ENCODE measurements at places on chromosomes 11 and 22. TPM values are rescaled to one million over a fixed set of nuclear protein-coding genes. Genes with fewer than 3 reads are reported as not detected.

GRCh38 chr22:41910050-41911000, 4.5 kb downstream of the SHISA8 start:
- DNase-seq = no peak

DNA sequence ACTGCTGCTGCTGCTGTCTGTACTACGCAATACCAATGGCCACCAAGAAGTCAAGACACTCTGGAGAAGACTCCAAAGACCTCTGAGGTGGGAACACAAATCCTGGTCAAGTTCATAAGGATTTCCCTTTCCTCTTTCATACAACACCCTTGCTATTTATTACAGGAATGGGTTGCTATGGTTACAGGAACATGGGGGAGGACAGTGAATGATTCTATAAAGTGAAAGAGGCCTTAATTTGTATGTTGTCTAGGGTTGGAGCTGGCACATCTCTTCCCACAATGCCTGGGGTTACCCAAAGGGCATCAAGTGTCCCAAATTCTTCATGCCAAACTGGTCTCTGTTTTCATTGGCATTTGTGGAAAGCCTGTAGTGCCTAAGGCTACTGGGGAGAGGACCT, 11.4 kb upstream of the SEC14L3 start:
- DNase-seq = no peak

- no peak for DNase-seq
Observed at GRCh38 chr11:97430877-97431276, 1041.1 kb downstream of the JRKL start.

GRCh38 chr11:47177229-47177845, 658 bp upstream of the ARFGAP2 start:
- no peak for DNase-seq

DNA sequence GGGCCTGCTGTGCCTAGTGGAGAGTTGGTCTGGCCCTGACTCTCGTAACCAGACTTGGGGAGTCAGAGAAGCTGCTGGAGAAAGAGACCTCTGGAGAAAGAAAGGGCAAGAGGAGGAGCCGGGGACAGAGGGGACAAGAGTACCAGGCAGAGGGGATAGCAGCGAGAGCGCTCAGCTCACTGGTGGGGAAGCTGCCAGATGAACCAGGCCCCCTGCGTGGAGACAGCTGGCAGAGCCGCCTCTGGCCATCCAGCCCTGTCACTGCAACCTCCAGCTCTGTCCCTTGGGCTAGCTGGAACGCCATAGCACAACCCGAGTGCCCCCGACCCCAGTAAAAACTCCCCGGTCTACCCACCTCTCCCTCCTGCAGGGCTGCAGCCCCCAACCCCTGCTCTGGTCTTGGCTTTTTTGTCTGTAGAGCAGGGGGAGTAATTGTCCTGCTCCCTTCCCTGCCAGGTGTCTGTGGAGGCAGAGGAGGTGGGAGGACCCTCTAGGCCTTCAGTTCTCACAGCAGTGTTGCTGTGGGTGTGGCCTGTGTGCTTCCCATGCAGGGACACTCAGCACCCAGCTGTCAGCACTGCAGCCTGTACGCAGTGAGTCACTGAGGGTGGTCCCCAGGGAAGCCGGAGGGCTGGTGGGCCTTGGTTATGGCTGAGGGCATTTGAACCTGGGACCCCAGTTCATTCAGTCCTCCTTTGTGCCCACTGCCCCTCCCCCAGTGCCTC, 4.8 kb upstream of the SUN2 start:
- no peak for DNase-seq

DNA sequence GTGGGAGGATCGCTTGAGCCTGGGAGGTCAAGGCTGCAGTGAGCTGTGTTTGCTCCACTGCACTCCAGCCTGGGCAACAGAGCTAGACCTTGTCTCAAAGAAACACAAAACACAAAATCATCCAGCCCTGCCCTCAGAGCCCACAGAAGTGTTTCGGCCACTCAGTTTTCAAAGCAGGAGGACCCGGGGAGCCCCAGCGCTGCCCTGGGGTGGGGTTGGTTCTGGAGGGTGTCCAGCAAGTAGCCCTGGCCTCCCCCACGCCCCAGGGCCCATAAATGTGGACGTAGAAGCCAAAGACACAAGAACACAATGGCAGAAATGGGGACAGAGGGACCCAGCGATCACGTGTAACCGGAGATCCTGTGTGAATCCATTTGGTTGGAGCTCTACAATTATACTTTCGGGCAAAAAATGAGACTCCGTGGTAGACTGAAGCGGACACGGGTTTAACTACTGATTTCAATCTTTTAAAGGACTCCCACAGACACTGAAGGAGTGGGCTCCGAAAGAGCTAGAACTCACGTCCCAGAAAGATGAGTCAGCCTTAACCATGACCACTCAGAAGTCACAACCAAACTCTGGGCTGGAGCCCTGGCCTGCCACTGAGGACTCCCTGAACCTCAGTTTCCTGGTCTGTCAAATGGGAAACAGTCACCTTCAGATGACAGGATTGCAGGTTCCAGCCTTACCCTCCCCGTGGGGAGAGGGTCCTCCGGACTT, 9.0 kb upstream of the CYTH4 start:
- DNase-seq = no peak

GRCh38 chr11:44927174-44927661, 23.5 kb downstream of the TP53I11 start:
- peak; percentile 46 for DNase-seq

- no peak for DNase-seq
Observed at GRCh38 chr22:47837703-47838102, 1075.3 kb downstream of the TBC1D22A start.

DNA sequence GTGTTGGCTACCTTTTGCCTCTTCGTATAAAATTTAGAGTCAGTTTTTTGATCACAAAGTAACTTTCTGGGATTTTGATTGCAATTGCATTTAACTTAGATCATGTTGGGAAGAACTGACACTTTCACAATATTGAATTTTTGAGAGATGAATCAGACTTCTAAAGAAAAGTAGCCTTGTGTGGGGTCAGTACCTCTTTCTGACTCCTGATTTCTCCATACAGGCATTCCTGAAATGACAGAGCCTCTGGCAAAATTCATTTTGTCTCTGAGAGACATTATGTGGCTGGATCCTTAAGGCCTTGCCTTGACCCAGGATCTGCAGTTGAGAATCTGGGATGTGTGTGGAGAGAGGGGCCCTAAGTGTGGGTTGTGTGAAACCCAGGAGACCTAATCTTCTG, 37.8 kb downstream of the PPFIBP2 start:
- DNase-seq = no peak

The MYBPC3 gene
- not detected for total RNA-seq

The SMC1B gene
- total RNA-seq = not detected

The CCDC73 gene
- total RNA-seq = not detected

The CNTN5 gene
- total RNA-seq = not detected

The TIMP3 gene
- total RNA-seq = 381 TPM

The CARD16 gene
- 4.2 TPM for total RNA-seq

The JAML gene
- total RNA-seq = 0.46 TPM

The OR51M1 gene
- not detected for total RNA-seq
